ENCODE measurements at places on chromosomes 2 and 18.
A peak's percentile ranks its signal among the peaks of the same experiment; 100 is the strongest.

DNA sequence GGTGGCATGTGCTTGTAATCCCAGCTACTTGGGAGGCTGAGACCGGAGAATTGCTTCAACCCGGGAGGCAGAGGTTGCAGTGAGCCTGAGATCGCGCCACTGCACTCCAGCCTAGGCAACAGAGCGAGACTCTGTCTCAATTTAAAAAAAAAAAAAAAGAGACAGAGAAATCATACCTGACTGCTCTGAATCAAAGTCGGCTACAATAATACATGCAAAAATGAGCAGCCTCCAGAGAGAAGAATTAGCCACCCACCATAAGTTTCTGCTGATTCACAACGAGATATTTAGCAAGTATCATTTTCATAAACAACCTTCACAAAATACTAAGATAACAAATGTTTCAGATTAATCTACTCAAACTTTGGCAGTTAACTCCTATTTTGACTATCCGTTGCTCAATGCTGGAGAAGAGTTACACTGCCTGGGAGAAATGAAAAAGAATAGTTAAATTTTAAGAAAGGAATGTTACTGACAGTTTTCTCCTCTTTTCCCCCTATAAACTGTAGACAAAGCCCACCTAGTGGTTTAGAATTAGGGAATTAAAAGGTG, 1.5 kb downstream of the OSBPL1A start:
- H3K4me3 ChIP-seq, result peak overlapping the region; percentile 66
- H3K27me3 ChIP-seq, result no peaks in the 10 kb centered on the region
- no peak overlapping the region for H3K27ac ChIP-seq
- peaks cover 42% of the 10 kb centered on the region for H3K4me1 ChIP-seq
- DNase-seq, result no peak

GRCh38 chr2:123514613-123515207, 510.4 kb upstream of the CNTNAP5 start:
- DNase-seq, result no peak
- no peak overlapping the region for H3K27ac ChIP-seq
- no peak overlapping the region for H3K4me3 ChIP-seq
- no peaks in the 10 kb centered on the region for H3K36me3 ChIP-seq
- H3K4me1 ChIP-seq, result no peaks in the 10 kb centered on the region

GRCh38 chr18:61741881-61742454, 150.8 kb downstream of the RNF152 start:
- no peak overlapping the region for H3K4me3 ChIP-seq
- H3K27me3 ChIP-seq, result no peaks in the 10 kb centered on the region
- no peaks in the 10 kb centered on the region for H3K36me3 ChIP-seq
- DNase-seq, result no peak
- H3K27ac ChIP-seq, result no peak overlapping the region

DNA sequence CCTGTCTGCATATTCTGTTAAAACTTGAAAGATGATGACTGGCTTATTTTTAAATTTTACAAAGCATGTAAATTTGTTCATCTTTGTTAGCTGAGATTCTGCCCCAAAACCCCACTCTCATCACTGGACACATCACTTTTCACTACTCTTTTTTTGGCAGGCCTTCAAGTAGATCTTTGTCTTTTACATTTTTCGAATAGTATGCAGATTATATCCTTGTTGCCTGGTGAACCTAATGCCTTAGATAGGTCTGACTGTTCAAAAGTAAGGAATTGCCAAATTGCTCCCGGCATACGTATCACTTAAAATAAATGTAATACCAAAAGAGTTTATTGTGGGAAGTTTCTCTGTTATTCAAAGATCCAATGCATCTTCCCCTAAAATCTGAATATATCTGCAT, 303.3 kb downstream of the XIRP2 start:
- no peak overlapping the region for H3K27ac ChIP-seq
- no peaks in the 10 kb centered on the region for H3K36me3 ChIP-seq

GRCh38 chr18:55097456-55098170, 138.4 kb upstream of the CCDC68 start:
- no peaks in the 10 kb centered on the region for H3K36me3 ChIP-seq
- H3K27ac ChIP-seq, result no peak overlapping the region
- peaks cover 4% of the 10 kb centered on the region for H3K4me1 ChIP-seq
- no peak overlapping the region for H3K4me3 ChIP-seq
- 0 out of 2 replicates have a peak, but pooled peaks cover 4% of the 10 kb centered on the region for H3K27me3 ChIP-seq

Measured in HCT116 (cell line).